ENCODE measurements at places on chromosomes 1 and 21.

GRCh38 chr1:26978901-26979300, 14.6 kb upstream of the TRNP1 start:
- DNase-seq = no peak

- DNase-seq = no peak
Observed at GRCh38 chr1:5982868-5983267, 9.4 kb downstream of the NPHP4 start.

- DNase-seq = no peak
Observed at GRCh38 chr1:56437959-56438358, 141.4 kb downstream of the PLPP3 start.

GRCh38 chr21:15874615-15875014, 144.8 kb downstream of the USP25 start:
- DNase-seq = no peak

DNA sequence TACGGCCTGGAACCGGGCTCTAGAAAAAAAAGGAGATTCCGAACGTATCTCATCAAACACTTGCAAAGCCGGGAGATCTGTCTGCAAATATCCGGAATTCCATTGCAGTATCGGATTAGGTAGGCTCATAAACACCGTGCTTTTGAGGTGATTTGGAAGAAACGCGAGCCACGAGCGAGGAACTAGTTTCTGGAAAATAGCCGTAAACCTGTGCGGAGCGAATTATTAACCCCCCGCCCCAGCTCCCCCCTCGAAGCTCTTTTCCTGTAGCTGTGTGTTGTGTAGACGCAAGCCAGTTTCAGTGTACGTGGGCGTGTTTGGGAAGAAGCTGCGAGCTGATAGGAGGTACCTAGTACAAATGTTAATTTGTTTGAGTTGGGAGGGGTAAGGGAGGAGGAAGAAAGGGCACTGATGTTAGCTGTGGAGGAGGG, 1.1 kb downstream of the RALGPS2 start:
- peak; percentile 43 for DNase-seq

DNA sequence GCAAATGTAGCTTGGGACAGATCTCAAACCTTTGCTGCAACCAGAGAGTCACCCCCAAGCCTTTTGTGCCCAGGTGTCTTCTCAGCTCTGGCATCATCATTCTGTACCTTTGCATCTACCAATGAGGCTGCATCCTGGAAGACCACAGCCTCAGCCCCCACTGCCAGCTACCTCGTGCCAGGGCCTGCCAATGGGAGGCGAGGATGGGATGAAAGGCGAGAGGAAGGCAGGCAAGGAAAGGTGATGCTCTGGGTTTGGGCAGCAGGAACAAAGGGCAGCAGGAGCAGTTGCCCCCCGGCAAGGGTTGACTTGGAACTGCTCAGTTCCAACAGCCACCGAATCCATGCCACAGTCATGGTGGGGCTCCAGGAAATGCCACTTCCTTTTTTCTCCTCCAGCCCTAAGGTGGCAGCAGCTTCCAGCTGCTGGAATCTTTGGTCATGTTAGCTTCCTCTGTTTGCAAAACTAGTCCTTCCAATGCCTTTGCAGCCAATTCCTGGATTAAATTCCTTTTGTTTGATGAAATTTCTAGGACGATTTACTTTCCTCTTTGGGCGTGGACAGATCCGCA, 651.6 kb downstream of the NPHP4 start:
- DNase-seq = no peak

DNA sequence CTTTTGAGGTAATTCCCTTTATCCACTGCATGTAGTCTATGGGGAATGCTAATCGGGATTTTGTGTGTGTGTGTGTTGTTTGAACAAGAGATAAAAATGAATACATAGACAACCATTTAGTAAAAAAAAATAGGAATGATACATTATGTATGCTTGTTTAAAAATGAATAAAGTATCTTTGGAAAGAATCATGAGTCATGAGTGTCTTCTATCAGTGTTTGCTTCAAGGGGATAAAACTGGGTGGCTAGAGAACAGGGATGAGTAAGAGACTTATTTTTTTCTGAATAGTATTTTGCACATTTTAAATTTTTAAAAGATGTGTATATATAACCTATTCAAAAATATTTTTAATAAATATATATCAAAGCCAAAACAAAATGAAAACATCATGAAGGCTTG, 839.4 kb upstream of the ADGRL4 start:
- no peak for DNase-seq

DNA sequence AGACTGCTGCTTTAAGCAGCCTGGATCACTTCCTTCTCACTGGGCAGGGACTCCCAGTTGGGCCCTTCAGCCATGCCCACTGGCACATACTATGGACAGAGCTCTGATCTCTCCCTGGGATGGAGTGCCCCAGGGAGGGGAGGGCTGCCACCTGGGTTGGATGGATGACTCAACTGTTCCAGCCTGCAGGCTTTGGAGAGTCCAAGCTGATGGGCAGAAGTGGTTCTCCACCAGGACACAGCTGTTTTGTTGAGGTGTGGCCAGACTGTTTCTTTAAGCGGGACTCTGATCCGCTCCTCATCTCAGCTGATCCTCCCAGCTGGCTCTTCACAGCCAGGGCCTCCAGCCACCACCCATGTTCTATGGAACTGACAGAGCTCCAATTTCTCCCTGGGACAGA, 166.9 kb downstream of the MAGI3 start:
- no peak for DNase-seq

DNA sequence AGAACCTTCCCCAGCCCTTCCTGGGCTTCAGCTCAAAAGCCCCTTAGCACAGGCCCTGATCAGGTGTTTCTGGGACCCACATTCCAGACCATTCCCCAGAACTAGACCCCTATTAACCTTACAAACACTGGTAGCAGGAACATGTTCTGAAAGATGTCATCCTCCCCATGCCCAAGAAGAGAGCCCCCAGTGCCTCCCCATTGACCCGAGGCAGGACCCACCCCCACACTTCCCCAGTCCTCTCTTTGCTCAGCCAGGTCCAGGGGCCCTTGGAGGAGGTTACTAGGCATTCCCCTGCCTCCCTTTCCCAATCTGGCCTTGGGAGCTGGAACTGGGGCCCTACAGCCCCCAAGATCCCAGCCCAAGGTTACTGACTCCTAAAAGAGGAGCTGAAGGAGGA, 38.9 kb upstream of the HMGB4 start:
- no peak for DNase-seq

DNA sequence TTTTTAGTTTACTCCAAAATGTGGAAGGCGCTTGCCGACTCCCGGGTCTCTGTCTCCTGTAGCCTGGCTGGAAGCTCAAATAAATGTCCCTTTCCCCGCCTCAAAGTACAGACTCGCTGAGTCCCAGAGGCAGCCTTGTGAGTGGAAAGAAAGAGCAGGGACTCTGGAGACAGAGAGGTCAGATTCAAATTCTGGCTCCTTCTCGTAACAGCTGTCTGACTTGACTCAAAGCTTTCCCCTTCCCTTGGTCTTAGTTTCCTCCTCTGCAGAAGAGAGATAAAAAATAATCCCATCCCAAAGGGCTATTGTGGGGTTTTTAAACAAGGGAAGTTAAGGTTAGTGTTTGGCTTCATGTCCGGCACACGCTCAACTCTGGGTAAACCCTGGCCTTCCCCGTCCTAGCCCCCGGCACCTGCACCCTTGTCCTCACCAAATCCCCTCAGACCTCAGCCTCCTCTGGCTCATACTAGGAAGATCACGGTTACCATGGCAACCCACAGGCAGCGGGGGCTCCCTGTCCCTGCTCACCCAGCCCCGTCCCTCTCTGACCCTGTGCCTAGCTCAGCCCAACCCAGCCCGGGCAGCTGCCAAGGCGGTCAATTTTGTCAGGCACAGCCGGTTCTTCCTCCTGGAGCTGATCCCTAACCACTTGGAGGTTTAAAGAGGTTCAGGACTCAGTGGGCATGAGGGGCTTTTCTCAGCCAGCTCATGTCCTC, 49.2 kb upstream of the IGSF21 start:
- DNase-seq = no peak

- DNase-seq = no peak
Observed at GRCh38 chr1:32216566-32216965, 5.6 kb downstream of the TMEM234 start.

DNA sequence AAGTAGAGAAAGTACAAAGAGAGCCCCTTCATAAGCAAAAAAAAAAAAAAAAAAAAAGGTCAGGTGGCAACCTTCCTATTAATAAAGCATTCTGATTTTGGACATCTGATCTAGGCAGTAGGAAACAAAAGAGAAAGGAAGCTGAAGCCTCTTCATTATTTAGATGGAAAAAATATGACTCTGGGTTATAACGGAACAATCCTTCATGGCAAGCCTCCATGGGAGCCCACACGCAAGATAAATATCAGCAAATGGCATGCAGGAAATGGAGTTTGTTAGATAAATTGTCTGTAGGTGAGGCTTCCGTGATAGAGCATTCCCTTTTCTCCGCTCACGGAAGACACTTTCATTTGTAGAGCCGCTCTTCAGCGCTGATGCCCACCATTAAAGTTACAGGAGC, 381.0 kb downstream of the TTLL7 start:
- DNase-seq = no peak

DNA sequence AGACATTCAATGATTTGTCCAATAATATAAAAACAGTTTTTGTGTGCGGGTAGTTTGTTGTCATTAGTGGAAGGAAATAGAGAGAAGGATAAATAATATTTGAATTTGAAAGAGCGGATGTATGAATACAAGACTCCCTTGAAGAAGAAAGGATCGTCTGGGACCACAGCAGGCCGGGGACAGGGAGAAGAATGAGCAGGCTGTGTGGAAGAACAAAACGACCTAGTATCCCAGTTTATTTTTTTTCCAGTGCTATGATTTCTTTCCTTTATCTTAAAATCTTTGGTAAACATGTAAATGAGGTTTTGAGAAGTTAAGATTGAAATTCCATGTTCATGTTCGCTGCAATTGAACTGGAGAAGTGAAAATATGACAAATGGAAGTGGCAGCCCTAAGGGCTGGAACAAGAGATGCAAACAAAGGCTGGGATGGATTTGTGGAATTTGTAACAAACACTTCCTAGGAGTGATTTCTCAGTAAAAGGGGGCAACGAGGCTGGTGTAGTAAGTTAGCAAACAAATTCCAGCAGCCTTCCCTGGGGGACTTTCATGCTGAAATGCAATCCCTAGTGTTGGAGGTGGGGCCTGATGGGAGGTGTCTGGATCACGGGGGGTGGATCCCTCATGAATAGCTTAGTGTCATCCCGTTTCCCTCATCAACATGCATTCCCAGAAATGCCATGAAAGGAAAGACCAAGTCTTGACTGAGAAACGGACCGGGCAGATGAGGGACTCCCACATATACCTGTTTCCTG, 10.2 kb upstream of the IFI16 start:
- no peak for DNase-seq

All from stimulated activated CD4-positive, alpha-beta T cell treated with anti-CD3 and anti-CD28 coated beads, Interleukin-4, amount 100 ng/mL, for 1 hour (primary cell).